ENCODE measurements at places on chromosomes 1 and 21. TPM values are rescaled to one million over a fixed set of nuclear protein-coding genes. Genes with fewer than 3 reads are reported as not detected.

DNA sequence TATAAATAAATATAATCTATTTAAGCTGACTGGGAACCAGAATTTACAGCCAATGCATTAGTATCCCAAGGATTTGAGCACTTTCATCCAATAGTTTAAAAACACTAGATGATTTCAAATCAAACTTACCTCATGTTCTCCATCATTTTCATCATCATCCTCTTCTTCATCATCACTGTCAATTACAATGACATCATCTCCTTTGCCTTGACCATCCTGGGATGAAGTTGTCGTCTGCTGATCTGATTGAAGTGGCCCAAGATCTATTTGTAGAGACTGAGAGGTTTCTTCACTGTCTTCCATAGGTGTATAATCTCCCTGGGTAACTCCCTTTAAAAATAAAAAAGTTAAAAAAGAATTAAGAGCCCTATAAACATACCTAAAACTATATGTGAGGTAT, 47.7 kb downstream of the TPR start:
- no peak for ATAC-seq

- no peak for ATAC-seq
Measured at GRCh38 chr1:234955107-234955731, 173.4 kb downstream of the TOMM20 start.

DNA sequence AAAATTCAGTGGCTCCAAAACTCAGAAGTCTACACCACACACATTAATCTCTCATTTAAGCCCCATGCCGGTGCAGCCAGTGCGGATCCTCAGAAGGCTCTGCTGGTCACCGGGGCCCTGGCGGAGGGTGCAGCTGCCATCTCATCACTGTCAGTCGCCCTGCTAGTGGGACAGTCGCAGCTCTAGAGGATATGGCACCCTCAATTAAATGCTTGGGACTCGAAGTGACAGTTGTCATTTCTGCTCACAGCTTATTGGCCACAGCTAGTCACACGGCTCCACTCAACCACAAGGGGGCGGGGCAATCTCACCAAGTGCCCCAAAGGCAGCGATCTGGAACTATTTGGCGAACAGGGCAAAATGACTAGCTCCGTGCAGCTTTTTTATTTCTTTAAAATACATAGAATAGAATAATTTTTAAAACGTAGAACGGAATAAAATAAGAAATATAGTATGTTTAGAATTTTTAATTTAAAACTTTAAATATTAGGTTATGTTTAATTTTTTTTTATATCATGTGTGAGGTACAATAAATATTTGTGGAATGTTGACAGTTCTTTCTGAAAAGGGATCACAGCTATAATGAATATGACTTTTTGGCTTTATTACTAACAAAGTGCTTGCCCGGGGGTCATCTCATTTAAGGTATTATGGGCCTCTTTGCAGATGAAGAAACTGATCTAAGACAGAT, 8.0 kb upstream of the MAN1C1 start:
- peak; percentile 98 for ATAC-seq

GRCh38 chr1:11989669-11990068, 9.4 kb downstream of the MFN2 start:
- ATAC-seq = no peak

GRCh38 chr1:199020904-199021303, 382.1 kb downstream of the PTPRC start:
- no peak for ATAC-seq

DNA sequence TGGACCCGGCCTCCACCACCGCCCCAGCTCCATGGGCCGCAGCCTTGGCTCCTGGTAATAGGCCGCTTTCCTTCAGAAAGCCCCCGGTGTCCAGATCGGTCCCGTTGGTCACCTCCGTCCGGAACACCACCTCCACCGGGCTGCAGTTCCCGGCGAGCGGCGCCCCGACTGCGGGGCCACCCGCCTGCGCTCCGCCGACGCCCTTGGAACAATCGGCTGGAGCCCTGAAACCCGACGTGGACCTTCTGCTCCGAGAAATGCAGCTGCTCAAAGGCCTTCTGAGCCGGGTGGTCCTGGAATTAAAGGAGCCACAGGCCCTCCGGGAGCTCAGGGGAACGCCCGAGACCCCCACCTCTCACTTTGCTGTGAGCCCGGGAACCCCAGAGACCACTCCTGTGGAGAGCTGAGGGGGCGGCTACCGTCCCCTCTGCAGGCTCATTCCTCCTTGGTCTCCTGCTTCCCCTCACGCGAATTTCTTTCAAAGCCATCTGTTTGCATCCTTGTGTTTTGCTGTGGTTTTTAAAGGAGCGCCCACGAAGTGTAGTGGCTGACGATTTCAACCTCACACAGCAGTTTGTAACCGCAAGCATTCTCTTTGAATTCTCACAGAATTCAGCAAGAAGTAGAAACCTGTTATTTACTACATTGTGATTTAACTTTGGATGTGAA, 6.0 kb downstream of the FCRLB start:
- peak; percentile 21 for ATAC-seq

PRKAA2 gene
- total RNA-seq = 8.3 TPM

STYXL2 gene
- 0.27 TPM for total RNA-seq

LIN28A gene
- 8.3 TPM for total RNA-seq

CD5L gene
- total RNA-seq = not detected

TARDBP gene
- total RNA-seq = 49.0 TPM

MX2 gene
- total RNA-seq = 0.32 TPM

Measured in motor neuron (in vitro differentiated cells).